ENCODE measurements at places on chromosomes 16 and 17.

DNA sequence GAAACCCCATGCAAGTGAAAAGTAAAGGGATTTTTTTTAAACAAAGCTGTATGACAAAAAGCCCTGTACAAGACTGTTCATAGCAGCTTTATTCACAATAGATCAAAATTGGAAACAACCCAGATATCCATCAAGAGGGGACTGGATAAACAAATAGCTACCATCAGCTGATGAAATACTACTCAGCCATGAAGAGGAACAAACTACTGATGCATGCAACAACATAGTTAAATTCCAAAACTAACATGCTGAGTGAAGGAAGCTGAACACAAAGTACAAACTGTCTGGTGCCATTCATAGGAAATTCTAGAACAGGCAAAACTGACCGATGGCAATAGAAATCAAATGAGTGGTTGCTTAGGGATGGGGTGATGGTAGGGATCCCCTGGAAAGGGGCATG lies 15.1 kb downstream of the FOXJ1 start:
- DNase-seq: no peak

DNA sequence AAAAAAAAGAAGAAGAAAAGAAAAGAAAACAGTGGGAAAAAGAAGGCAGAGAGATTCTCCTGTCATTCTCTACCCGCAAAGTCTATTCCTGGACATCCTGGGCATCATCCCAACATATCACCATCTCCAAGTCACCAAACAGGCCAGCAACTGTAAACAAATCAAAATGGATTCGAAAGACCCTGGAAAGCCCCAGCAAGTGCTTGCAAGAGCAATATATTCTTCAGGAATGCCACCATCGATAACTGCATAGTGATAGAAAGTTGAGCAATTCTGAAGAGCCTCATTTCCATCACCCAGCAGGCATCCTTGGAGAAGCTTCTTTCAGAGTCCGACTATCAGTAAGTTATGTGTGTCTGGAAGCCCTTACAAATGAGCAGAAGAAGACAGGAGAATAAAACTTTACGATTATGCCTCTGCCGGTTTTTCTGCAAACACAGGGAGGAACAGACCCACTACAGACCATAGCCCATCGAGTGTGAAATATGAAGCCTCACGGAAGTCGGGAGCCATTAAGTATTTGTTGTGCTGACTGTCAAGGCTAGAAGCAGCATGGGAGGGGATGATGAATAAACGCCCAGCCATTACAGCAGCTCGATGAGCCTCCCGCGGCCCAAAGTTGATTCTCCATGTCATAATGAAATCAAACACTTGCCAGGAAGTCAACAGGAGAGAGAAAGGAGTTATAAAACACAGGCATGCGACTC lies 64.5 kb upstream of the SEC14L1 start:
- peak; percentile 28 for DNase-seq

DNA sequence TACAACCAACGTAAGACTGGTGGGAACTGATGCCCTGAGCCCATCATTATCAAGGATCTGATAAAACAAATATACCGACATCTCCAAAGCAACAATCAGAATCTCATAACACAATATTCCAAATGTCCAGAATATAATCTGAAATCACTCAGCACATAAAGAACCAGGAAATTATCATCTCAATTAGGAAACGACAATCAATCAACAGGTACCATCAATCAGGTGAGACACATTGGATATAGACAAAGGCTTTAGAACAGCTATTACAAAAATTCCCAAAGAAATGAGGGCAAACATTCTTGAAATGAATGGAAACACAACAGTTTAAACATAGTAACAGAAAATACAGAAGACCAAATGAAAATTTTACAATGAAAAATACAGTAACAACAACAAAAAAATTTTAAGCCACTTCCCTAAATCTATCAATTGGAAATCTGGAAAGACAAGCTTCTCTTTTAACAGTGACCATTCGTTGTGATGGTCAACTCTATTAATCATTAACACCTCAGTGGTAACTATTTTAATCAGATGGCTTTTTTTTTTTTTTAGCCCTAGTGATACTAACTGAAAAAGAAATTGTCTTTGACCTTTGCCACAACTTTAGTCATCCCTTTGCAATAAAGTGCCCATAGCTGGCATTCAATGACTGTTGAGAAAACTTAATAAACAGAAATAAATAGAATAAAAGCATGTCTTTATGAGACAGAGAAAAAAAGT lies 70.4 kb downstream of the USP32 start:
- no peak for DNase-seq

DNA sequence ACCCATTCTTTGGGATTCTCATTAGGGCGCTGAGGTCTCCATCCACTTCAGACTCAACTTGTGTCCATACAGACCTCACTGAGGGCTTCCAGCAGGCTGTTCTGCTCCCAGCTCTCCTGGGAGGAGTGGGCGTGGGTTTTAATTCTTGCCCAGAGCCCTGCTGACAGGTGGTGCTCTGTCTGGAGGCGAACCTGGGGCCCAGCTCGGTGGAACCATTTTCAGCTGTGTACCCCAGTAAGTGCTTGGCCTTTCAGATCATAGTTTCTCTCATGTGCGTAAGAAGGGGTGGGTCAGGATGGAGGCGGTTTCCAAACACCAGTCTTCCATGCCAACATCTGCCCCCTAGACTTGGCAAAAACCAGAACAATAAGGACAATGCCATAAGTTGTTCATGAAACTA lies 21.4 kb upstream of the NKD1 start:
- DNase-seq: no peak

DNA sequence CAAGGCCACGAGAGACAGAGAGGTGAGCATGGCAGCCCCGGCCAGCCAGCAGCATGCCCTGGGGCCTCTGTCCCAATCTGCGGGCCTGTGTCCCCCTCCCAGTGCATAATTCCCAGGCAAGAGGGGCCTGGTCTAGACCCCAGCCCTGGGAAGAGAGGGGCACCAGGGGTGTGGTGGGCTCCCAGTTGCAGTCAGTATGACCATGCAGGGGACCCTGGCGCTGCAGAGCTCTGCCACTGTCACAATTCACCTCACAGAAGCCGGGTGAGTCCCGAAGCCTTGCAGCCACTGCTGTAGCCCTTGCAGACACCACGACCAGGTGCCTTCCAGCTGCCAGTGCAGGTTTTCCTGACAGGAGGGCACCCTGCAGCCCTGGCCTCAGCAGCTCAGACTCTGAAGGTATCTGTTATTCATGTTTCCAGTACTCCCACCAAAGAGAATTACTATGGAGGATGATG lies 25.8 kb upstream of the KSR1 start:
- DNase-seq: no peak

GRCh38 chr16:89704281-89704680 lies 2.8 kb upstream of the SPATA2L start:
- DNase-seq: no peak

- DNase-seq: peak; percentile 42
Measured at GRCh38 chr16:31138621-31139578, 3.4 kb upstream of the PRSS8 start.

GRCh38 chr16:68379472-68380347 lies 68.6 kb downstream of the SMPD3 start:
- DNase-seq: no peak

- no peak for DNase-seq
Measured at GRCh38 chr16:10938321-10938720, 3.9 kb downstream of the DEXI start.

GRCh38 chr17:35240861-35241260 lies 2.0 kb upstream of the SLFN5 start:
- no peak for DNase-seq

DNA sequence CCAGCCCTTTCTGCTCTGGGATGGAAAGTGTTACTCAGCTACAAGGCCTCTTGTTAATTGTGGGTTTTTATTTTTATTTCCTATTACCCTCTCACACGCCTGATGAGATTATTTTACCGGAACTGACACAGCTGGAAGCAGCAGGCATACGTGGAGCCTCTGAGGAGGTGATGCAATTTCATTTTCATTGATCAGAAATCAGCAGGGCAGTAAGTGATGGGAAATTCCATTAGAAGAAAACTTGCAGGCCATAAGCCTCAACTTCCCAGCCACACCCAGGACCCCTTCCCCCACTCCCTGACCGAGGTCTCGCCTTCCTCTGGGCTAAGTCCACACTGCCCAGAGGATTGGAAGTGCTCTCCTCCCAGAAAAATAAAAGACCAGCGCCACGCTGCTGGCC lies 69.7 kb downstream of the ZFHX3 start:
- DNase-seq: peak; percentile 68

GRCh38 chr16:52805559-52806168 lies 247.0 kb downstream of the CHD9NB start:
- no peak for DNase-seq

DNA sequence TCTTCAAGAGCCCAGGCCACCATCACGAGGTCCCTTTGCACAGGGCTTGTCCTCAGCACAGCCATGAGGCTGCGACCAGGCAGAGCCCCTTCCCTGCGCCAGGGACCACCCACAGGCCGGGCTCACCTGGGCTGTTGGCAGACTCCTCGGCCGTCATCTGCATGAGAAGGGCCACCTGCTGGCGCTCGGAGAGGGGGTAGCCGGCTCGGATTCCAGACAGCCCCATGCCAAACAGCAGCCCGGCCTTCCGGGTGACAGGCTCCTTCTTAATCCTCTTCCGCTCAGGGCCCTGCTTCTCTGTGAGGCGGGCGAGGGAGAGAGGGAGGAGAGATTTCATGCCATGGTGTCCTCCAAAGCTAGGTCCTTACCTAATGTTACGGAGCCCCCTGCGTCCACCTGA lies 73.4 kb downstream of the ZNF778 start:
- DNase-seq: no peak
